ENCODE measurements at places on chromosomes 5 and 9.

DNA sequence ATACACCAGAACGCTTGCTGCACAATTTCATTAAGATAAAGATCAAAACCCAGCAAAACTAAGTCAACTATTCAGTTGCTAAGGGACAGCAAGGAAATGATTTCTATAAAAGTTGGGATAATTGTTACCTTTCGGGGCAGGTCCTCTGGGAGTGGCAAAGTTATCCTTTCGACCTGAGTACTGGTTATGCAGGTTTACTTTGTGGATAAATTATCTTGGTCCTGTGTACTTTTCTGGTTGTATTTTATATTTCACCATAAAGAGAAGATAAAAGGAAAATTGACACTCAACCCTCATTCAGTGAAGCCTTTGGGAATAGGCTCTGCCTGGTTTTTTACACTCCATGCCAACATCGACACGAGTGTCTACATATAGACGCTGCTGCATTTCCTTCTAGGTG, 146.5 kb downstream of the SYK start:
- DNase-seq: no peak

DNA sequence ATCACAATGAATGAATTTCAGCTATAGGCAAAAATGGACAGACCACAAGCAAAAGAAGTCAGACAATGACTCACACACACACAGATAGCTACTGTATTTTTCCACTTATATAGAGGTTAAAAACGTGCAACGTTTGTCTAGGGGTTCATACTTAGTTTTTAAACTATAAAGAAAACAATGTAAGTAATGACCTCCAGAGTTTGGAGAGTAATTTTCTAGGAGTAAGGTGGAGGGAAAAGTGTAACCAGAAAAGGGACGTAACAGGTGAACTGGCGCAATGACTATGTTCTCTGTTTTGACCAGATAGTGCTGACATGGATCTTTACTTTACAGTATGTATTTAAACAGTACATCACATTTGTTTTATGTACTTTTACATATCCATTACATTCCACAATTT, 51.1 kb downstream of the FNIP1 start:
- DNase-seq: no peak

DNA sequence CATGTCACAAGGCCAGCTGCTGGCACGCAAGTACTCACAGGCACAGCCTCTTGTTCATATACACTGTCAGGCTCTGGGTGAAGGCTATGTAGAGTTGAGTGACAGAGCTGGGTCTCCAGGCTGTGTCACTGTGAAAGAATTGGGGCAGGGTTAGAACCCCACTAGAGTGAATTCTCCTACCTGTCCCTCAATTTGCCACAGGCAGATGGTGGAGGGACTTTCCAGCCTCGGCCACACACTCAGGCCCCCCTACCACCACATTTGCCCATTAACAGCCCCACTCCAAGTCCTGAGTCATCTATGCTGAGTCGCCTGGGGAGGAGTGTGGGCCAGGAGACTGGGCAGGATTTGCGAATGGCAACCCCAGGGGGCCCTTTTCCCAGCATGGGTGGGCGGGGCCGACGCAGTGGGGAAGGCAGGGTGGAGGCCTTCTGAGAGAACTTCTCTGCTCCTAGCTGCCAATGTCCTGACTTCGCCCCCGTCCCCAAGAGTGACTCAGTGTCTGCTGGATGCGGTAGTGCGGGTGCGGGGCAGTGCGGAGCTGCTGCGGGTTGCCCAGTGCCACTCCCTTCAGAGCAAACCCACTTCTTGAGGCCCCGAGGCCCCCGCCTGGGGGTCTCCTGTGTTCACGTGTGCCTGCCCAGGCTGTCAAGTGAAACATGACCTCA, 50.3 kb upstream of the PSD2 start:
- peak; percentile 27 for DNase-seq

- DNase-seq: no peak
Measured at GRCh38 chr5:176886336-176887251, 12.6 kb downstream of the HK3 start.
